ENCODE measurements at places on chromosomes 2 and 18. TPM values are rescaled to one million over a fixed set of nuclear protein-coding genes. Genes with fewer than 3 reads are reported as not detected.

The ZSWIM2 gene
- not detected for total RNA-seq

The RAB17 gene
- total RNA-seq: 0.54 TPM

The SMAD7 gene
- 27.2 TPM for total RNA-seq

The SPC25 gene
- total RNA-seq: not detected

The SERPINB3 gene
- total RNA-seq: not detected

The AUP1 gene
- 18.1 TPM for total RNA-seq

The IL1F10 gene
- not detected for total RNA-seq

The CKAP2L gene
- 26.4 TPM for total RNA-seq

The CTIF gene
- total RNA-seq: 29.0 TPM

The VSNL1 gene
- 0.90 TPM for total RNA-seq

The C1QL2 gene
- total RNA-seq: not detected

The UGT1A5 gene
- total RNA-seq: not detected

The SERPINB7 gene
- total RNA-seq: 0.27 TPM

The RHBDD1 gene
- 45.0 TPM for total RNA-seq

The SERPINB11 gene
- not detected for total RNA-seq

The EN1 gene
- 0.63 TPM for total RNA-seq

The NEB gene
- total RNA-seq: 0.41 TPM

The BMP10 gene
- total RNA-seq: not detected

The LBX2 gene
- 3.0 TPM for total RNA-seq

The RAB6C gene
- total RNA-seq: not detected

The TNFRSF11A gene
- 0.08 TPM for total RNA-seq

The HOXD9 gene
- not detected for total RNA-seq

The AQP12A gene
- total RNA-seq: not detected

The SULT6B1 gene
- total RNA-seq: not detected

The POTEE gene
- total RNA-seq: not detected

The ATP6V1C2 gene
- total RNA-seq: not detected

The CDK5R2 gene
- total RNA-seq: not detected

The CD226 gene
- total RNA-seq: 0.99 TPM

The SH3YL1 gene
- 123 TPM for total RNA-seq

The SERPINB12 gene
- total RNA-seq: not detected

The POTEC gene
- total RNA-seq: not detected

The SAG gene
- not detected for total RNA-seq

The GRB14 gene
- 6.9 TPM for total RNA-seq

The SP100 gene
- 151 TPM for total RNA-seq

The NRP2 gene
- 11.2 TPM for total RNA-seq

The VIL1 gene
- not detected for total RNA-seq

The HAAO gene
- 0.90 TPM for total RNA-seq

The GKN1 gene
- total RNA-seq: not detected
